Lung (tissue), 17 donors: ENCODE measurements at places on chromosomes 11 and 22. TPM values are rescaled to one million over a fixed set of nuclear protein-coding genes. Genes with fewer than 3 reads are reported as not detected.

LMF2 gene
- total RNA-seq = 29.8 TPM

PATE3 gene
- total RNA-seq = not detected

C11orf87 gene
- total RNA-seq = 0.09 TPM

LMNTD2 gene
- total RNA-seq = 9.7 TPM

WNT11 gene
- total RNA-seq = 4.4 TPM

CCDC116 gene
- total RNA-seq = 0.71 TPM

GRIA4 gene
- total RNA-seq = 0.12 TPM

CYB5R3 gene
- 90.2 TPM for total RNA-seq

GRCh38 chr11:14357881-14358728, 878 bp downstream of the RRAS2 start:
- DNase-seq = peak; percentile 80
- H3K4me3 ChIP-seq = peak overlapping the region; percentile 81
- H3K36me3 ChIP-seq = no peaks in the 10 kb centered on the region
- peaks cover 2% of the 10 kb centered on the region for H3K4me1 ChIP-seq
- no peaks in the 10 kb centered on the region for H3K27me3 ChIP-seq

DNA sequence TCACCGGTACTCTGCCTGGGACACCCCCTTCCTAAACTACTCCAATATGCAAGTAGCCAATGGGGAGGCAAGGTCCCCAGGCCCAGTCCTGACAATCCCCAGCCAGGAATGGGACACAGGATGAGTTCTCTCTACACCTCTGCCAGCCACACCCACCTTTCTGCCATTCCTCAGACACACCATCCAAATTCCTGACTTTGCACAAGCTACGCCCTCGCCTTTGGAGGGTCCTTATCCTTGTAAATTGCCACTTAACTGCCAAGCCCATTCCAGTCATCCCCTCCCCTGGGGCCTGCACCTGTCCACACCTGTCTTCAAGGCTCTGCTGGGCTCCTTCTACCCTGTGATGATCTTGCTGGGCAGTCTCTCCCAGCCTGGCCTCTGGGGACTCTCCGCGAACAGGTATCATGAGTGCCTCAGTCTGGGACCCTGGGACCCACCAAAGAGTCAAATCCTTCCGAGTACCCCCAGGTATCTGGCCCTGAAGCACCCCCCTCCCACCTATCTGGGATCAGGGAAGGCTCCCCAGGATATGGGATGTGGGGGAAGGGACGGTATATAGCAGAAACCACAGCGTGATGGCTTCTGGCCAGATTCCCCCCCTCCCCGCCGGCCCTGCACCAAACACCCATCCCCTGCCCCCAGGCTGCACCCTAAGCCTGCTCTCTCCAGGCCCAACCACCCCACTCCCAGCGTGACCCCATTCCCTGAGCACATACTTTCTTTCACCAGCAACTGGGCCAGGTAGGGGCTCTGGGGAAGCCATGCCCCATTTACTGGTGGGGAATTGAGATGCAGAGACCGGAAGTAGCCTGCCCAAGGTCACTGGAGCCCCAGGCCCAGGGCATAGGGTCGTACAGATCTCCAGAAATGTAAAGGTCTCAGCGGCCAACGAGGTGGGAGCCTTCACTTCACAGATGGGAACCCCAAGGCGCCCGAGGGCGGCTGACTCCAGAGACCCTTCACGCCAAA, 806 bp downstream of the ARAP1 start:
- H3K36me3 ChIP-seq = no peaks in the 10 kb centered on the region
- no peak overlapping the region for H3K27ac ChIP-seq
- H3K4me3 ChIP-seq = peak overlapping the region; percentile 54
- H3K27me3 ChIP-seq = no peaks in the 10 kb centered on the region
- no peaks in the 10 kb centered on the region for H3K4me1 ChIP-seq
- DNase-seq = peak; percentile 19

- no peaks in the 10 kb centered on the region for H3K27me3 ChIP-seq
- DNase-seq = no peak
- peak overlapping the region; percentile 34 for H3K27ac ChIP-seq
- no peak overlapping the region for H3K4me3 ChIP-seq
- H3K4me1 ChIP-seq = peaks cover 21% of the 10 kb centered on the region
These were observed 26.5 kb downstream of the GRAMD4 start for GRCh38 chr22:46646531-46647215.

DNA sequence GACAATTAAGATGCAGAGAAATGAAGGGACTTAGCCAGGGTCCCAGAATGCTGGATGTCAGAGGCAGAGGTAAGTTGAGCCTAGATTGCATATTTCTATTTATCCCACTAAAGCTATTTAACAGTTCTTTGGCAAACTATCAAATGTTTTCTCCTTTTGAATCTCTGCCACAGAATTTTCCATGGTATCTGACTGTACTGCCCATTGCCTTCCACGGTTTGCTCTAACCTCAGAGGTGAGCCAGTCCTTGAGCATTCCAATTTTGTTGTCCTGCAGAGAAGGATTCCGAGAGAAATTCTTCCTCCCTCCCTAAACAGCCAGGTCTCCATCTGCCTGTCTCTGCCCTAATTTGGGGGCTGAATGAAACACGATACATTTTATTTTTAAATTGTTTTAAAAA, 368.3 kb upstream of the SYN3 start:
- no peak overlapping the region for H3K27ac ChIP-seq
- DNase-seq = no peak
- no peak overlapping the region for H3K4me3 ChIP-seq
- peaks cover 5% of the 10 kb centered on the region for H3K36me3 ChIP-seq
- H3K27me3 ChIP-seq = no peaks in the 10 kb centered on the region

- no peaks in the 10 kb centered on the region for H3K36me3 ChIP-seq
- peak overlapping the region; percentile 97 for H3K27ac ChIP-seq
- H3K27me3 ChIP-seq = no peaks in the 10 kb centered on the region
- H3K4me3 ChIP-seq = peak overlapping the region; percentile 78
These were observed 578 bp upstream of the NUP160 start for GRCh38 chr11:47848700-47849155.

GRCh38 chr22:37355174-37355573, 72.1 kb downstream of the ELFN2 start:
- H3K27me3 ChIP-seq = no peaks in the 10 kb centered on the region
- H3K4me1 ChIP-seq = no peaks in the 10 kb centered on the region
- no peak overlapping the region for H3K27ac ChIP-seq
- H3K36me3 ChIP-seq = no peaks in the 10 kb centered on the region
- no peak for DNase-seq

GRCh38 chr11:107916671-107917241, 11.5 kb upstream of the RAB39A start:
- no peak overlapping the region for H3K4me3 ChIP-seq
- no peaks in the 10 kb centered on the region for H3K27me3 ChIP-seq
- no peak overlapping the region for H3K27ac ChIP-seq
- no peak for DNase-seq
- H3K4me1 ChIP-seq = no peaks in the 10 kb centered on the region
- no peaks in the 10 kb centered on the region for H3K36me3 ChIP-seq

DNA sequence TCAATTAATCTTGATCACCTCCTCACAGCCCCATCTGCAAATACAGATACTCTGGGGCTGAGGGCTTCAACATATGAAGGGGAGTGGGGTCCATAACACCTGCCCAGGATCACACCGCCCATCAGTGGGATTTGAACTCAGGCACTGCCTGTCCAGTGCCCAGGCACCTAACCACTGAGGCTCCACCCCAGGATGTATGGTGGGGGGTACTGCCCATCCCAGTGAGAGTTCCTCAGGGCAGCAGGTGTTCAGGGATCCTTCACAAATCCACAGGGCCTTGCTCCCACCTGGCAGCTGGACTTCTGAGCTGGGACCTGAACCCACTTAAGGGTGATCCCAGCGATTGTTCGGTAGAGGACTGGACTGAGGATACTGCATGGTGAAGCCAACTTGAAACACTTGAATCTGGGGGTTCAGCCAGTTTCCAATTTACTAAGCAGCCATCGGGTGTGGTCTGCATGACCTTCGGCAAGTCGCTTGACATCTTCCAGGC, 33.3 kb downstream of the PRDM11 start:
- peak overlapping the region; percentile 88 for H3K27ac ChIP-seq
- DNase-seq = no peak
- H3K27me3 ChIP-seq = no peaks in the 10 kb centered on the region
- H3K4me1 ChIP-seq = no peaks in the 10 kb centered on the region
- peak overlapping the region; percentile 40 for H3K4me3 ChIP-seq
- H3K36me3 ChIP-seq = peaks cover 16% of the 10 kb centered on the region

GRCh38 chr11:73680687-73681086, 34.3 kb downstream of the PLEKHB1 start:
- no peak overlapping the region for H3K27ac ChIP-seq
- no peaks in the 10 kb centered on the region for H3K27me3 ChIP-seq
- H3K36me3 ChIP-seq = peaks cover 8% of the 10 kb centered on the region
- H3K4me3 ChIP-seq = no peak overlapping the region
- H3K4me1 ChIP-seq = no peaks in the 10 kb centered on the region
